ENCODE measurements at places on chromosomes 16 and 17.
A peak's percentile ranks its signal among the peaks of the same experiment; 100 is the strongest.

DNA sequence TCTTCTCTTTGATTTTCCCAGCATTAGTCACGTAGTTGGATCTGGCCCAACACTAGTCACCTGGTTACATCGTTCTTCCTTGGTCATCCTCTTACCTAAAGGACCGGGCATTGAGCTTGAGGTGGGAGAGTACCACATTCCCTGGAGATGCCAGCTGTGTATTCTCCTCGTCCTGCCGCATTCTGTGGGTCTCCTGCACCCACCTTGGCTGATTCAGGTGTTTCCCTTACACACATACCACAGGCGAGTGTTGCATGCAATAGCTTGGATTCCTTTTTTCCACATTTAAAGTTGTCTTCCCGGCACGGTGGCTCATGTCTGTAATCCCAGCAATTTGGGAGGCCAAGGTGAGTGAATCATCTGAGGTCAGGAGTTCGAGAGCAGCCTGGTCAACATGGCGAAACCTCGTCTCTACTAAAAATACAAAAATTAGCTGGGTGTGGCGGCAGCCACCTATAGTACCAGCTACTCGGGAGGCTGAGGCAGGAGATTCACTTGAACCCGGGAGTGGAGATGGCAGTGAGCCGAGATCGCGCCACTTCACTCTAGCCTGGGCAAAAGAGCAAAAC lies 21.6 kb upstream of the CLEC18C start:
- peak; percentile 45 for DNase-seq

DNA sequence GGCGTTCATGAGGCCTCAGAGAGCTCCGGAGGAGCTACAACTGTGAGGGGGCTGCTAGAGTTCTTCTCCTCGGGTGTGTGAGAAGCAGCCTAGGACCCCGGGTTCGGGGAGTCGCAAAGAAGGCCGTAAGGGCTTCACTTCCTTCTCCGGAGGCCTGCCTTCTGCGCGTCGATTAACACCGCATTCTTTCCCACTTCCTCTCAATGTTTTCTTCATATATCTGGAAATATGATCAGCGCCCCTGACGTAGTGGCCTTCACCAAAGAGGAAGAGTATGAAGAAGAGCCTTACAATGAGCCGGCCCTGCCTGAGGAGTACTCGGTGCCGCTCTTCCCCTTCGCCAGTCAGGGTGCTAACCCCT lies 449 bp downstream of the SMCR8 start:
- peak; percentile 9 for DNase-seq

GRCh38 chr17:13888056-13888609 lies 181.2 kb upstream of the COX10 start:
- no peak for DNase-seq

- DNase-seq: peak; percentile 3
These were observed 3.5 kb upstream of the CNEP1R1 start for GRCh38 chr16:50021544-50021943.

- DNase-seq: no peak
These were observed 58.4 kb upstream of the IRX3 start for GRCh38 chr16:54344646-54345630.

DNA sequence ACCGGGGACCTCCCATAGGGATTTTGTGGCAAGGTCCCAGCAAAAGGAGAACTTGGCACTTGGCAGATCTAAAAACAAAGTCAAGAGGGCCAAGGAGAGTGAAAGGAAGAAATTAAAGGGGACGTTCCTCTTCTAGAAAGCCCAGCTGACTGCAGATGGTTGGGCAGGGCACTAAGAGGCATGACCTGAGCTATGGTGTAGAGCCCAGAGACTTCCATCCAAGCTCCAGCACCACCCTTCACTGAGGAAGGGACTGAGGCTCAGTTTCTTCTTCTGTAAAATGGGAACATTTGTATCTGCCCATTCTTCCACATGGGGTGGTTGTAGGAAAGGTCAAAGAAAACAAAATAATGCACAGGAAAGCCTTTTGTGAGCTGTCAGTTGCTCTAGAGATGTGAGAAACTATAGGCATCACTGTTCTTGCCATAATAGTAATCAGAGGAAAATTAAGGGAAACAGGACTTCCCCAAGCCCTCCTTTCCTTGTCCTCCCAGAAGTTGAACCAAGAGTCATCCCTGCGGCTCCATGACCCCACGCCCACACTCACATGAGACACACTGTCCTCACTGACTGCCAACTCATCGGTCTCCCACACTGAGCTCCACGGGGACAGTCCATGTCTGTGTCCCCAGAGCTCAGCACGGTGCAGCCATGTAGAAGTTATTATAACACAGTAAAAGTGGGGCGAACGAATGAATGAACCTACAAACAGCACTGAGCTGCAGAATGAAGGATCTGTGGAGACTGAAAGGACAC lies 10.4 kb downstream of the CD300LF start:
- DNase-seq: no peak

- peak; percentile 85 for DNase-seq
These were observed at the start of gene ERAL1 for GRCh38 chr17:28854457-28855335. ERAL1 (plus strand) TSS chr17:28855016; CDS start chr17:28855035, 19 bp downstream.

GRCh38 chr17:28755486-28755885 lies 11.7 kb downstream of the TRAF4 start:
- DNase-seq: no peak

GRCh38 chr17:41329279-41329948 lies 13.9 kb upstream of the KRTAP17-1 start:
- peak; percentile 52 for DNase-seq

- DNase-seq: no peak
These were observed 7.2 kb downstream of the VPS4A start for GRCh38 chr16:69318177-69318910.

DNA sequence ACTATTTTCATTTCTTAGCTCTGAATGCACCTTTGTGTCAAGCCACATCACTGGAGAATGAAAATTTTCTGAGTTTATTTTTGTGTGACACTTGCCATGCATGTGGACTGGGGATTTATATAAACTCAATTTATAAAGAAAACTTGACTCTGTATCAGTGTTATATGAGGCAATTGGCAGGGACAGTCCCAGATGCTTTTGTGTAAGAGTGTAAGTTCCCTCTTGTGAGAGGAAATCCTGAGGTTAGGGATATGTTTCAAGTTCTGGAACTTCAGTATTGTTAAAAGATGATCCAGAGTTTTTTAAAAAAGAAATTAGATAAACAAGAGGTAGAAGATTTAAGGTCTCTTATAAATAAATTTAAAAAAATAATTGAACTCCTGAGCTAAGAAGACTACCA lies 10.9 kb upstream of the CCL8 start:
- no peak for DNase-seq

DNA sequence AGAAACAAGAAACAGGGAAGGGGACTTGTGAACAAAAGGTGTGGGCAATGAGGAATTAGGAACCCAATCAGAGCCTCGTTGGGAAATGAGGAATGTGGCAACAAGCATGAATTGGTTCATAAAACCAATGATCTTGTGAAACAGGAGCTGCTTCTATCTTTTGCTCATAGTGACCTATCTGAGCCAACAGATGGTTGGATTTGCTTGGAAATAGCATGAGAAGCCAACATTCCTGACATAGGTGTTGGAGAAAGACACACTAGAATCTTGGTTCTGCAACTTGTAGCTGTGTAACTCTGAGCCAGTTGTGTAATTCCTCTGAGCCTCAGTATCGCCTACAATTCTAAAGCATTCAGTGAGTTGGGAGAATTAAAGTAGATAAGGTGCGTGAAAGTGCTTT lies 251.9 kb upstream of the AXIN2 start:
- DNase-seq: no peak

DNA sequence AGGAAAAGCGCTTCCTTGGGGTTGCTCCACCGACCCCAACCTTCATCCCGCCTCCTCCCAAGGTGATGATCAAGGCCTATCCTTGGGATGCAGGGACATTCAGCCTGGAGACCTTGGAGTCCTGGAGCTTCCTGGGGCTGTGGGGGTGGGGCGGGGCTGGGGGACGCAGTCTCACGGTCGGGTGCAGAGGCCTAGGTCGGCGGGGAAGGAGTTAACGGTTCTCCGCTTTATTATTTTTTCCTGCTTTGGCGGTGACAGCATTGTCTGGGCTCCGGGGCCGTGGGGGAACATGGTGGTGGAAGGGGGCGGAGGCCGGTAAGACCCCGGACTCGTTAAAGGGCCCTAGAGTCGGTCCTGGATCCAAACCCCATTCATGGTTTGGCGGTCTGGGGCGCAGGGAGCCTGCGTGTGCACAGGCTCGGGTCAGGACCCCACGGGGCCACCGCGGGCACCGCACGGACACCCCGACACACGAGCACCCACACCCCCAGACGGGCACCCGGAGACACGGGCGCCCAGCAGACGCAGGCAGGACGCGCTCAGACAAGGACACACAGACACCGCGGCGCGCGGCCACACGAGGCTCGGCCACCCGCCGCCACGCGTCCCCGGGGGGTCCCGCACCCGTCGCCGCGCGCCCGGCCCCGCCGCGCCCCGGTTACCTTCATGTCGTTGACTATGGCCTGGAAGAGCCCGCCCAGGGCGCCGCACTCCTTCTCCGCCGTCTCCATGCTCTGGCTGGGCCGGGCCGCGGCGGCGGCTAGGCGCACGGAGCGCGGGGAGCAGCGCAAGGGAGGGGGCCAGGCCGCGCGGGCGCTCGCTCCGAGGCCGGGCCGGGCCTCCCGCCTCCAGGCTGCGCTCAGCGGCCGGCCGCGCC lies 554 bp downstream of the MTSS2 start:
- DNase-seq: no peak

GRCh38 chr17:28335959-28336871 lies 654 bp downstream of the TNFAIP1 start:
- DNase-seq: peak; percentile 93

DNA sequence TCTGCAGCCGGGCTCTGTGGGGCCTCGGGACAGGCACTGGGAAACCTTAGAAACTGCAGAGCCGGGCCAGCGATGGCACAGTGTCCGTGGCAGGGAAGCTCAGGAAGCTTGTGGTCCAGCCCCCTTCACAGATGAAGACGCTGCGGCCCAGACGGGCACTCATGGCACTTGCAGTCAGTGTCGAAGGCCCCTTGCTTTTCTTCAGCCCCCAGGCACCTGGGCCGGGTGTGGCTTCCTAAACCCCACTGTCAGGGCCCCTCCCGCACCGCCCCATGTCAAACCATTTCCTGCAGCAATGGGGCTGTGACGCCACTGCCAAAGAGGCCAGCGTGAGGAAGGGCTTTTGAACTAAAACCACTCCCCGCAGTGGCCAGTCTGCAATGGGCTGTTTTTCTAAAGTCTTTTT lies 164.0 kb downstream of the LAT start:
- no peak for DNase-seq

DNA sequence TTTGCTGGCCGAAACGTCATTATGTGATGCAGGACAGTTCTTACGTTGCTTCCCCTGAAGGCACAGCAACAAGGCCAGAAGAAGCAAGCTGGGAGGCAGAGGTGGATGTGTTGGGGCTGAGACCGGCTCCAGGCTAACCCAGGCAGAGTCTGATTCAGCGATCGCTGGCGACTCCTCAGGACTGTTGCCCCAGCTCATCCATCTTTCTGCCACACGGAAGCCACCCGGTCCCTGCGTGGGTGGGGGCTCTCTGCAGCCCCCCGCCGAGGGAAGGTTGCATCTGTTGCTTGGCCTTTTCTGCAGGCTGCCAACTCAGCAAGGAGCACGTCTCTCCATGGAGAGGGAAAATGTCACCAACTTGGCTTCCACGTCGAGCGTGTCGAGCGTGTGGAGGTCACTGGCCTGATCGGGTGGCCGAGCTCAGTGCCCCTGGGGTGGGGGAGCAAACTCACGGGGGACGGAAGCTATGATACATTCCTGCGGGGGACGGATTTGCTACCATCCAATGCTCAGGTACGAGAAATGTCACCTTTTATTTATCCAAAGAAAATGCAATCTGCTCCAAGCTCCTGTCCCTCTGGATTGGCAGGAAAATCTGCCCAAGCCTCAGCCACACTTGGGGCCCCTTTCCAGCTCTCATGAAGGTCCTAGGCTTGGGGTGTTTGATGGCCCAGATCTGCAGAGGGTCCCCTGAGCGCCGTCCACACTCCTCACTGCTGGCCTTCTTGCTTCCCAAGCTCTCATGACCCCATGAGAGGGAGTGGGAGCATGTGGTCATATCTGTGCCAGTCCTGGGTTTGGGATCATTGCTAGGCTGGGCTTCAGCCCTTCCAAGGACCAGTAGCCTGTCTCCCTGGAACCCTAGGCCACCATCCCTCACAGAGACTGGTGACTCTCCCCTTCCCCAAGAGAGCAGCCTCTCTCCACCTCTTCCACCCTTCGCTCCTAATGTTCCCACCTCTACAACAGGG lies 69.4 kb downstream of the RPH3AL start:
- DNase-seq: no peak
